Amniotic epithelial cell (primary cell): ENCODE measurements at places on chromosomes 5 and 9.
A peak's percentile ranks its signal among the peaks of the same experiment; 100 is the strongest.

DNA sequence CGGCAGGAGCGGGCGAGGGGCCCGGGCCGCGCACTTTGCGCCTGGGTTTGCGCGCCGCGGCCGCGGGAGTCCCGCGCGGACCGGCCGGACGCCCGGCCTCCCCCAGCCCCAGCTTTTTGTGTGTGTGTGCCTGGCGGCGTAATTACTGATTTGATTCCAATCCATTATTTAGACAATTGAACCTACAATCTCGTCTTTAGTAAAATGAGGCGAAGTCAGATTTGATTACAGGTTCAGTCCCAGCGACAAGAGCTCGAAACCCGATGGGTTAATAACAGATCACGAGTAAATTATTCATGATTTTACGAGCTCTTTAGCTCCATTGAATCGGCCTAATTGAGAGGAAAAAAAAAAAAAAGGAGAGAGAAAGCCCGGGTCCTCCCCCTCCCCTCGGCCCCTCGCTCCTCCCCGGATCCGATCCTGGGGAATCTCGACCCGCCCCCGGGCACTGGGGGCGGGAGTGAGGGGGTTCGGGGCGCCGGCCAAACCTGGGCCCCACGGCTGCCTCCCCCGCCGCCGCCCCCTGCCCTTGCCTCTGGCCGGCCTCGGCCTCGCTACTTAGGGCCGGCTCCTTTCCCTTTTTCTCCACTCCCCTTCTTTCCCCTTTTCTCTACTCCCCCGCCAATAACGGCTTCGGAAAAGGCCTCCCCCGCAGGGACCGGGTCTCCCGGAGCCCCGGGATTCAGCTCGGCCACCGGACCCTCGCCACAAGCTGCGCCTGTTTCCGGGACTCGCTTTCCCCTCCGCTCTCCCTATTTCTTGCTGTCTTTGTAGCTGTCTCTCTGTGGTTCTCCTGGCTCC lies 6.6 kb downstream of the LHX2 start:
- no peak for DNase-seq

DNA sequence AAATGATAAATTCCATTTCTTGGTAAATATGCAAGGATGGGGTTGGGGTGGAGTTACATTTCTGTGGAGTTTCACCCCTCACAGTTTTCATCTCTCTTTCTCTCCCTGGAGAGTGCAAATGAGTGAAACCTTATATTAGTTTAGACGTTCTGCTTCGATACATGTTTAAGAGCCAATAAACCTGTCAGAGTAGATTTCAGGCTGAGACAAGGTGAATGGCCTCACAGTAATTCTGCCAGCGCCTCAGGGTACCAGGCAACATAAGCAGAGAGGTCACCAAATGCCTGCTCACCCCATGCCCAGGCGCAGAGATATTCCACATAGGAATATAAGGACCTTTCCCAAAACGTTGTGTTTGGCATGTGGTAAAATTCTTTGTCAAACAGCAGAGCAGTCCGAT lies 154.9 kb upstream of the VLDLR start:
- DNase-seq = no peak

DNA sequence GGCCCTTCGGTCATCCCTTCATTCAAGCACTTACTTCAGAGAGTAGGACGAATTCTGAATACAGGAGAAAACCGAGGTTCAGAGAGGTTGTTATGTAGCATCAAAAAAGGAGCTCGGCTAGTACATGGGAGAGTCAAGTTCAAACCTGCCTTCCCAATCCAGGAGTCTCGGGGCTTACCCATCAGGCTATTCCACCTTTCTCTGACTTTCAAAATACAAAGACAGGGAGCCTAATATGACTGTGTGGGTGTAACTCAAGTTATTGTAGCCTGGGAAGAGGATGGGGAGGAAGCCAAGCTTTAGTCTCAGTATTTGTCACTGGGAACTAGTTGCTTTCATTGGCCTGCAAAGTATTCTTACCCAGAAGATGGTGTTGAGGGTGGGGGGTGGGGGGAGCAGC lies 274.8 kb upstream of the PANK3 start:
- DNase-seq = no peak

DNA sequence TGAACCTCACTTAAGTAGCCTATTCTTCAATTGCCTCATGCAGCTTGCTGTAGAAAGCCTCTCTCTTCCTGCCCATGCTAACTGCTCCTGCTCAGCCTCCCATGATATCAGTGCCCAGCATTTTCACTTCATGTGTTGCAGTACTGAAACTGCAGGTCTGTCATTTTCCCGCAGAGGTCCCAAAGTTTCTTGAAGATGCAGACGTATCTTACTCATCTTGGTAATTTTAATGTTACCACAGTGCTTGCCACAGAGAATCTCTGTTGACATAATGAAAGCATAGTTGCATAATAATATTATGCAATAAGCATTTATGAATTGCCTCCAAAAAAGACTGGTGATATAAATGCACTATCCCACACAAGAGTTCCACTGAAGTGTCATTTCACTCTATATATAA lies 561.1 kb upstream of the DAP start:
- no peak for DNase-seq

- peak; percentile 75 for DNase-seq
These were observed 92.1 kb upstream of the IL12B start for GRCh38 chr5:159422361-159422760.

DNA sequence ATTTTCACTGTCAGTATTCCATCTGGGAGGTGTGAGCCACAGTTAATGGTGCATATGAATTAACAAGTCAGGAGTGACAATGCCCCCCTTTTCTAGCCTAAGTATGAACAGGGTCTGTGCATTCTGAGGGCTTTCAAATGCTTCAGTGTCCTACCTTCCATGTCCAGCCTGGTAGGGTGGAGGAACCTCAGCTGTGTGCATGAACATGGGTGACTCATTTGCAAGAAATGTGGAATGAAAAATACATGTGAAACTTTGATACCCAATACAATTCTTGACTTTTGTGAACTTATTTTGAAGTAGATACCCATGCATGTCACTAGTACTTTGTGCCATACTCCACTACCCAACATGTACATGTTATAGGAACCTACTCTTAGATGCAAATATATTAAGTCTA lies 375.8 kb downstream of the SEMA5A start:
- no peak for DNase-seq

DNA sequence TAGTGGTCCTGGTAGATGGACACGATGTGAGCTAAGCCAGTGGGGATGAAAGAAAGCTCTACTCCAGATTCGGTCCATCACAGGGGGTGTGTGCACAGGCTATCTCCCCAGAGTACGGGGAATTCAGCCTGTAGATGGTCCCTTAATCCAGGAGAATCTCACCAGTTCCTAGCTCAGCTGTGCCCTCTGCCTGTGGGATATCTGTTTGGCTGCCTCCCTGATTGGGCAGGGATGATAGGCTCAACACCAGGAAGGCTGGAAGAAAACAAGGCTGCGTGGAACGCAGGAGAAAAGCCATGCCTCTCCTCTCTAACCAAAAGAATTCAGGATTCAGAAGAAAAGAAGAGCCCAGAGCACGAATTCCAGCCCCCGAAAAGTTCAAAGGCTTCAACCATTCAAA lies 40.9 kb downstream of the VLDLR start:
- DNase-seq = peak; percentile 36

- peak; percentile 97 for DNase-seq
These were observed 293.0 kb downstream of the CDH12 start for GRCh38 chr5:22560147-22560546.

DNA sequence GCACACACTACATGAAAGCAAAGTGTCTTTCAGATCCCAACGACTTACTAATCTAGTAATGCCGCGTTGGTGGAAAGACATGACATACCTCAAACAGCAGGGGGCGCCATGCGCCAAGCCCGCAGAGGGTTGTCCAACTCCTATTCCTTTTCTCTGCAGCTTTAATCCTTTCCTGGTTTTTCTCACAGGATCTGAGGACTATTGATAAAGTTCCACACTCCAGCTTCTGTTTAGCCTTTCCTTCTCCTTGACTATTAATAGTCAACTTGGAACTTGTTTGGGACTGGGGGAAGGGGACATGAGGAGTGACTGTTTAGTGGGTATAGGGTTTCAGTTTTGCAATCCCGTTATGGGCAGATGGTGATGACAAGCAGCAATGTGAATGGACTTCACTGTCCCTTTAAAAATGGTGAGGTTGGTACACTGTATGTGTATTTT lies 62.9 kb downstream of the OTULIN start:
- DNase-seq = peak; percentile 72
